ENCODE measurements at places on chromosomes 4 and X.

GRCh38 chrX:50152456-50152855 lies 48.4 kb downstream of the AKAP4 start:
- DNase-seq: no peak

DNA sequence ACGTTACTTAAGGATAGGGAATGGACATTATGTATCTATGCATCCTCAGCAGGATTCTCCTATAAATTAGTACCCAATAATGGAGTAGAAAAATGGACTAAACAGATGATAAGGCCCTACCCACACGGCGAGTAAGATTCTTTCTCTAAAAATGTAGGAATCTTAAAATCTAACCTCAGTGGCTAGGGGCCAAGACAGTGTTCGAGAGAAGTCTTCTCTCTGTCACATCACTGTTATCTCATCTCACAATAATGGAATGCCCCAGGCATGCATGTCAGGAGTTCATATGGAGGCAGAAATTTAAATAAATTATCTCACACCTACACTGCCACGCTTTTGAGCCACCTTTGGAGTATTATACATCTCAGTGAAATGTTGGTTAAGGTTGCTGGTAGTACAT lies 132.9 kb downstream of the LDB2 start:
- no peak for DNase-seq

DNA sequence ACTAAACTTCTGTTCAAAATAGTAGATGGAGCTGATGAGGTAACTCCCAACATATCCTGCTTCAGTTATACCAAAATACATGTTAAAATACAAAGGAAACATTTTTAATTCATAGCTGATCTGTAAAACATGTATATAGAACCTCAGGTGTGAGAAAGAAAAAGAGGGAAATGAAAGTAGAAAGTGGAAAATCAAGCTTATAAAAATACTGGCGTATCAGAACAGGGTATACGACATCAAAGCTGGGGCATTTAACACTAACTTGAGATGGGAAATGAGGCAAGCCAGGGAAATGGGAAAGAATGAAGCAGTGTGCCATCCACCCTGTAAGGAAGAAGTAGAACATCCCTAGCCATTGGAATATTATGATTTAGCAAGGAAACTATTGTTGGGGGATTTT lies 767.5 kb downstream of the DMD start:
- DNase-seq: no peak

GRCh38 chrX:75067931-75068330 lies 88.2 kb downstream of the ABCB7 start:
- DNase-seq: no peak

- no peak for DNase-seq
These were observed 12.8 kb upstream of the LIMCH1 start for GRCh38 chr4:41525129-41525528.

DNA sequence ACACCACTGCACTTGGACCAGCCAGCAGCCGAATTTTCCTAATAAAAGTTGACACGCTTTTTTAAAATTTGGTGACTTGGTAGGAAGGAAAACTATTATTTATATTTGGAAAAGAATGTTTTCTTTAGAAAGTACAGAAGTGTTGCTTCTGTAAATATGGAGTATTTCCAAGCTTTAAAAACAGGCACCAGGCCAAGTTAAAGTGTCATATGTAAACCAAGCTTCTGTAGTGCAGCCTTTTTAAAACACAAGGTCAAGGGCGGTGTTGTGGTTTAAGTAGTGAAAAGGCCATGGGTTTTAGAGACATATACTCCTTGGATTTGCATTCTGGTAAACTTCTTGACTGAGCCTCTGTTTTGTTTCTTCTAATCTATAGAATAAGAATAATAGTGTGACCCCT lies 62.7 kb downstream of the TRIM2 start:
- DNase-seq: no peak

DNA sequence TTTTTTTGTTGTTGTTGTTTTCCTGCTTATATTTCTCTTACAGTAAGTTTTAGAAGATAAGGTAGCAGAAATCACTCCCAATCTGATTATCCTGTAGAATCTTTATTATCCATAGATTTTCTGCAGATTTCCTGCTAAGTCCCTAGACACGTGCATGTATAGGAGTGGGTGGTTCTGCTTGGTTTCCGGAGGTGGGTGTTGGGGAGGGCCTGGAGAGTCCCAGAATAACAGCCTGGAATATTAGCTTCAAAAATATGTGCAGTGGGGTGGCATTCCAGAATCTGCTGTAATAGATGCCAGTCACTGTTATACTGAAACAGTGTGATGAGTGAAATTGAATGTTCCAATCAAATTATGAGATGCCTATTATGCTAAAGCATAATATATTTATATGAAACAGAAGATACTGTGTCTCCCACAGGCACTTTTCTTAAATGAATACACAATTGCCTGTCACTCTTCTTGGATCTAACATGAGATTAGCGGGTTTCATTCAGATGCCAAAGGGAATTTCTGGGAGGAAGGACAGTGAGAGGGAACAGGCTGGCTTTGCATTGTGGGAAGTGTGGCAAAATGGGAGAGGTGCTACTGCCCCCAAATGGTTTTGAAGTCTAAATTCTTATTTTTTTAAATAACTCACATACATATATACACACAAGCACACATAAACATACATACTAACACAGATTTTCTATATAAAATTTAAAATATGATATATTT lies 37.6 kb downstream of the C4orf50 start:
- DNase-seq: no peak

DNA sequence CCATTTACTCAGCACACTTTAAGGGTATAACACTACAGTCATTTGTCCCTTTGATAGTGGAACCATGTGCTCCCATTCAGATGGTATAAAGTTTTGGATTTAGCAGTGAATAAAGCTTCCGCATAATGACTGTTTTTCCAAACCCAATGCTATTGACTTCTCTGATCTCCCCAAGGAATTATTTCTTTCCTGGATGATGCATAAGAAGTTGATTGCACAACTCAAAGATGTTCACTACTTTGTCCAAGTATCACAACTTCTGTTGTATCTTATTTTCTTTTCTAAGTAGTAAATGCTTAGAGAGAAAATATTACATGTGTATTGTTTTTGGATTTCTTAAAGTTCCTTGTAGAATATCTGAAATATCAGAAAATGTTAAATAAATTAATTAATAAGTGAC lies 300.2 kb downstream of the GPM6A start:
- DNase-seq: no peak

DNA sequence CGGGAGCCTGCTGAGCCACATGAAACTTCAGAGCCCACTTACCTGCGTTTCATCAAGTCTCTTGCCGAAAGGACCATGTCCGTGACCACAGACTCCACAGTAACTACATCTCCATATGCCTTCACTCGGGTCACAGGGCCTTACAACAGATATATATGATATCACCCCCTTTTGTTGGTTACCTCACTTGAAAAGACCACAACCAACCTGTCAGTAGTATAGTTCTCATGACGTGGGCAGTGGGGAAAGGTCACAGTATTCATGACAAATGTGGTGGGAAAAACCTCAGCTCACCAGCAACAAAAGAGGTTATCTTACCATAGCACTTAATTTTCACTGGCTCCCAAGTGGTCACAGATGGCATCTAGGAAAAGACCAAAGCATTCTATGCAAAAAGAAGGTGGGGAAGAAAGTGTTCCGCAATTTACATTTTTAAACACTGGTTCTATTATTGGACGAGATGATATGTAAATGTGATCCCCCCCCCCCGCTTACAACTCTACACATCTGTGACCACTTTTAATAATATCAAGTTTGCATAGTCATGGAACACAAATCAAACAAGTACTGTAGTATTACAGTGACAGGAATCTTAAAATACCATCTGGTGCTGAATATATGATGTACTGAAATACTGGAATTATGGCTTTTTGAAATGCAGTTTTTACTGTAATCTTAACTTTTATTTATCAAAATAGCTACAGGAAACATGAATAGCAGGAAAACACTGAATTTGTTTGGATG lies 129.9 kb downstream of the TET2 start:
- DNase-seq: no peak
